ENCODE measurements at places on chromosomes 5 and 9.

- no peak for DNase-seq
Observed at GRCh38 chr5:14039576-14039975, 95.1 kb upstream of the DNAH5 start.

DNA sequence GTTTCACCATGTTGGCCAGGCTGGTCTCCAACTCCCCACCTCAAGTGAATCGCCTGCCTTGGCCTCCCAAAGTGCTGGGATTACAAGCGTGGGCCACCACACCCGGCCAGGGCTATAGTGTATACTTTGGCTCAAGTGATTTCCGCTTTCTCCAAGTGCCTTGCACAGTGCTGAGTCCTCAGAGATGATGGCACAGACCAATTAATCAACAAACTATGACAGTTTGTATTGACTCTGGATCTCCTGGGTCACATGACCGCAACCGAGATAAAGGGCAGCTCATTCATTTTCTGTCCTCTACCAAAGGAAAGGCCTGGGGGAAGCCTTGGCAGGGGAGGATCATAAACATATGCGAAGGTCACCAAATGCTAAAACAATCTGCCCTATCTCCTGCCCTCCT, 11.4 kb upstream of the LARP1 start:
- no peak for DNase-seq

DNA sequence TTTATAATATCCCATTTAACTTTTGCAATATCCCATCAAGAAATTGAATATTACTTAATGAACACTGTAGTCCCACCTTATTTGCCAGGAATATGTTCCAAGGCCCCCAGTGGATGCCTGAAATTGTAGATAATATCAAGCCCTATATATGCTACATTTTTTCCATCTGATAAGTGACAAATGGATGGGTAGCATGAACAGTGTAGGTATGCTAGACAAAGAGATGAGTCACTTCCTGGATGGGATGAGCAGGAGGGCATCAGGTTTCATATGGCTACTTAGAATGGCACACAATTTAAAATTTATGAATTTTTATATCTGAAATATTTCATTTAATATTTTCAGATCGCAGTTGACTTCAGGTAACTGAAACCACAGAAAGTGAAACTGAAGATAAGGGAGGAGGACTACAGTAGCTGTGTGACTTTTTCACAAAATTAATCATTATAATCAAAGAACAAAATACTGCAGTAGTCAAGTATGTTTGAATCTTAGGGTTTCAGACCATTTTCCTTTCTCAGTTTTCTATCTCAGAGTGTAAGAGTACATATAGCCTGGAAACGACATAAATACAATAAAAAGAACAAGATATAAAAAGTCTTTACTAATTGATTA, 636.4 kb upstream of the ARRDC3 start:
- DNase-seq = no peak

DNA sequence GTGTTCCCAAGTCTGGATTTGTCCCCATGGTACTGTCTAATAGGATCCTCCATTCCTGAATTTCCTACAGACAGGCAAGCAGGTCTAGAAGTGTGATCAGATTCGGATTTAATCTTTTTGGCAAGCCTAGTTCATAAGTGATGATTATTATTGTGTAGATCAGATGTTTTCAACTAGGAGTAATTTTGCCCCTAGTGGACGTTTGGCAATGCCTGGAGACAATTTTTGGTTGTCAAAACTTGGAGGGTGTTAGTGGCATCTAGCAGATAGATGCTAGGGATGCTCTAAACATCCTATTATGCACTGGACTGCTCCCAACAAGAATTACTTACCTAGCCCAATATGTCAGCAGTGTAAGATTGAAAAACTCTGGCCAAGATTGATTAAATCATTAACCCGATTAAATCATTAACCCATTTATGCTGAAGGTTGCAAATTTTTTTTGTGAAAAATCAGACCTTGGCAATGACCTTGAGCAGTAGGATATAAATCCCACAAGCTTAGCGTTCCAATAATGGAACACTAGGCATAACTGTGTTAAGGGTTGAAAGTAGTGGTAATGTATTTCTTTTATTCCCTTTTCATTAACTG, 28.2 kb downstream of the TCERG1 start:
- no peak for DNase-seq

- no peak for DNase-seq
Observed at GRCh38 chr5:150227036-150227435, 37.2 kb downstream of the SLC6A7 start.

- DNase-seq = no peak
Observed at GRCh38 chr9:4596165-4596922, 65.8 kb upstream of the PLPP6 start.

DNA sequence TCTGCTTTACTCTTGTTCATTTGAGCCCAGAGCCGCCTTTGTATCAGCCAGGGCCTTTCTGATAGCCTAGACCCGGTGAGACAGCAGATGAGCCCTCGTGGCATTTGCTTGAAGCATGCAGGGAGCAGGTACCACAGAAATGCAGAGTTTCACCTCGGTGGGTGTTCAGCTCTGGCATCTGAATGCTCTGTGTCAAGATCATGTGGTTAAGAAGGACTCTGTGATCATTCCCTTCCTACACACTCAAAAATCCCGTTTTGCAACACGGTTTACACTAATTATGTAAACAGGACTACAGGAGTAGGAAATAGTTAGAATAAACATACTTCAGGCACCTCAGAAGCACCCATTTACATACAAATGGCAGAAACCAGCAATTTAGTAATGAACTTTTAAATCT, 67.2 kb downstream of the MVB12B start:
- DNase-seq = no peak

DNA sequence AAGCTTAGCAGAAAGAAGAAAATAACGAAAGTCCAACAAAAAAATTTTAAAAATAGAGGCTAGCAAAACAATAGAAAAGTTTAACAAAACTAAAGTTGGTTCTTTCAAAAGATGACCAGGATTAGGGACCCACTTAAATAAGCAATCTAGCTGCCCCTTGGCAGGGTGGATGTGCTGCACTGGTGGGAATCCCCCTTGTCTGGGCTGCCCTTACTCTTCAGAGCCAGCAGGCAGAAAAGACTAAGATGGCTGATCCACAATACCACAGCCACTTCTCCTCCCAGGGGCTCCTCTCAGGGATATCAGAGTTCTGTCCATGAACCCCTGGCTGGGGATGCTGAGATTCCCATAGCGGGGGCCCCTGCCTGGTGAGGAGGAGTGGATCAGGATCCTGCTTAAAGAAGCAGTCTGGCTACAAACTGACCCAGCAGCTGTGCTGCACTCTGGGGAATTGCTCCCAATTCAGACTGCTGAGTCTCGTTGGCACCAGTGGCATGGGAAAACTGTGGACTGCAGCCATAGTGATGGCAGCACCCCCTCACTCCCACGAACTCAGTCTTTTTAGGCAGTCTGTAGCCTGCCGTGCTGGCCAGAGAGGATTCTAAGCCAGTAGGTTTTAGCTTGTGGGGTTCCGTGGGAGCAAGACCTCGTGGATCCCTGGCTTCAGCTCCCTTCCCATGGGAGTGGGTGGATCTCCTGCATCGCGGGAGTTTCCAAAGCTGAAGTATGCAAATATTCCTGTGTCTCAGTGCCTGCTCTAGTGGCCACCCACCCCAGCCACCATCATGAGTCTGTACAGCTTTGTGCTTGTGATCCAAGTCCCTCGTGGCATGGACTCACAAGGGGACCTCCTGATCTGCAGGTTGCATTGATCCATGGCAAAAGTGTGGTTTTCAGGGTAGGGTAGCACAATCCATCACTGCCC, 2.9 kb upstream of the INSL6 start:
- no peak for DNase-seq

All from tibial nerve (tissue), 4 donors.